Kidney tubule cell (primary cell): ENCODE measurements at places on chromosomes 16 and 17.

- DNase-seq, result no peak
Measured at GRCh38 chr16:19068237-19068815, 912 bp downstream of the COQ7 start.

DNA sequence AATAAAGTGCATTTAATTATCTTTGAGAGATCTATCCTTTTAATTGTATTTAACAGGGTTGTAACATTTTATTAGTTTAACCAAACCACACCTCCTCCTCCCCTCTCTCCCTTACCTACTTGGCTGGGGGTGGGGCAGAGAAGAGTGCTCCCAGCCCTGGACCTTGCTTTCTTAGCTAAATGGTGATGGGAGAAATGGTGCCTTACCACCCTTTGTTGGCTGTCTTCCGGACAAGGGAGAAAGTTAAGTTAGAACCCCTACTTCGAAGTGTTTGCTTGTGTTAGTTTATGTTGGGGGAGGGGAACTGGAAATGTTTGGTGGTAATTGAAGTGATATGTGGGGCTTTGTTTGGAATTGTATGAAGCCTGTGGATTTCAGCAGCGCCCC lies 3.9 kb downstream of the FZD2 start:
- no peak for DNase-seq

GRCh38 chr17:38663125-38663751 lies 11.5 kb downstream of the EPOP start:
- DNase-seq, result peak; percentile 74

DNA sequence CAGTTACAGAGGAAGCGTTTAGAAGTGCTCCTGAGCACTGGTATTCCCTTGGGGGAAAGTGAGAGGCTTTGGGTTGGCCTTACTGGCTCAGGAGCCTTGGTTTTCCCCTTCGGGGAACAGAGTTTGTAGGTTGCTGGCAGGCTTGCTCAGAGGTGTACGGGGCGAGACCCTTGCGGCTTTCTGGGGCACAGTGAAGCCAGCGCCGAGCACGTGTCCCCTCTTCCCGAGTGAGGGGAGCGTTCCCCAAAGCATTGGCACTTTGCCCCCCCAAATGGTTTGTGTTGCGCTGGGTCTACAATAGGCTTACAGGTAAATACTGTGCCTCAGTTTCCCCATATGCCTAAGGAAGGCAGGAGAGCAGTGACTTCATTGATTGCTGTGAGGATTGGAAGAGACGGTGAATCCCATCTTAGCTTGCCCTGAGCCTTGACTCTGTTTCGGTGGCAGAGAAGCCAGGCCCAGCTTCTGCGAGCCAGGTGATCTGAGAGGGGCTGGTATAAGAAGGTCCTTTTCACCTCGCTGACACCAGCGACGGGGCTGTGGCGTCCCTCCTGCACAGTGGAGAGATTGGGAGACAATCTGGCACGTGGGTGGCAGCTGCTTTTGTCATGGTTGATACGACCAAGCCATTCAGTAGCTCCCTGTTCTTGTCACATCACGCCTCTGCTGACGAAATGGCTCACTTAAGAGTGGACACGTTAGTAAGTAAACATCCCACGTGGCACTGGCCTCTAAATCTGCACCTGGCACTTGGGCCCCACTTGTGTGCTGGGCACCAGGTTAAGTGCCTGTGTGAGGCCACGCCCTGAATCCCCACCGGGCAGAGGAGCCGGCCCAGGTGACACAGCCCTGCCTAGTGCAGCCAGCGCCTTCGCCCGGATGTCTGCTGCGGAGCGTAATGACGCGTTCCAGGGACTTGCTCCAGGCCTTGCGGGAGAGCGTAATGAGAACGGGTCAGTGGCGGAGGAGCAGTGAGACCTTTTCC lies 55.0 kb downstream of the MEAK7 start:
- DNase-seq, result no peak
